Calu3 (cell line): ENCODE measurements at places on chromosomes 7 and 10. TPM values are rescaled to one million over a fixed set of nuclear protein-coding genes. Genes with fewer than 3 reads are reported as not detected.

DNA sequence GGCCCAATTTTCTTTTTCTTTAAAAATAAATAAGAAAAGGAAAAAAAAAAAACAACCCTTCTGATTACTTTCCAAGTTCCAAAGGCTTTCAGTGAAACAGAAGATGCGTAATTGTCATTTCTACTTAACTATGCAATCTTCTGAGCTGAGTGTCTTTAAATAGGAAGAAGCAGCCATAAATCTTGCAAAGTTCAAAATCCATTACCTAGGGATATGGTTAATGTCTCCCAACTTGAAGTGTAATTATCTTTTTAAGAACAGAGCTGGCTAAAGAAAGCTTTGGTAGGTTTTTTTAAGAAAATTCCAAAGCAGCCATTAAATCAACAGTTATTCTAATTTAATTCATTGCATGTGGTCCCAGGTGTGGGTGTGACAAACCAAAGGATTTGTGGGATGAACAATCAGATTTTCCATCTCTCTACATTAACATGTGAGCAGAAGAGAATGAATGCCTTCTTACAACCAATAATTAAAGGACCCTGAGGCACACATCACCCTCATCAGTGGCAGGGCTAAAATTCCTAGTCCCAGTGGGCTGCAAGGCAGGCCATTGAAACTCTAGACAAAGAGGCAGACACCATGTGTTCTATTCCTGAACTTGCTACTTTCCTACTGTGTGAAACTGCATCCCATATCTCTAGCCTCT lies 419.2 kb downstream of the REEP3 start:
- no peak for DNase-seq

GRCh38 chr10:6530211-6530840 lies 49.8 kb downstream of the PRKCQ start:
- no peak for DNase-seq

DNA sequence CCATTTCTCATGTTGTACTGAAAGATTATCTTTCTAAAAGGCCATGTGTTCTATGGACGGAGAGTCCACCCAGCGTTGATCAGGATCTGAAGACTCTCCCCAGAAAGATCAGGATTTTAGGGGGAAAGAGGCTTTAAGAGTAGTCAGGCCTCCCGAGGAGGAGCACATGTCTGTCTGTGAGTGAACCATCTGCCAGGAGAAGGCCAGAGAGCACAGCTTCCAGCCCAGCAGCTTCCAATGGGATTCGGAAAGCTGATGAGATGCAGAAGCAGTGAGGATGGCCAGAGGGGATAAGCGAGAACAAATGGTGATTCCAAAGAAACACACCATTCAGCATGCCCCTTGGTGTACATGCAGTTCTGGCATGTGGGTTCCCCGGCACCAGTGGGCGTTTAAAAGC lies 88.5 kb upstream of the TCERG1L start:
- DNase-seq: no peak

- DNase-seq: no peak
Observed at GRCh38 chr10:14527134-14527844, 196.6 kb upstream of the FRMD4A start.

ABCB4 gene
- not detected in 2 replicates for total RNA-seq

SPDYE2 gene
- not detected in 2 replicates for total RNA-seq

NKX2-3 gene
- total RNA-seq: not detected in 2 replicates
